ENCODE measurements at places on chromosomes 5 and 9. TPM values are rescaled to one million over a fixed set of nuclear protein-coding genes. Genes with fewer than 3 reads are reported as not detected.

The RANBP17 gene
- total RNA-seq, result 11.2 TPM

The SLC34A1 gene
- total RNA-seq, result not detected

The COL23A1 gene
- total RNA-seq, result not detected

The CDH10 gene
- under 0.01 TPM for total RNA-seq

The PCDHGC3 gene
- total RNA-seq, result 83.4 TPM

The HK3 gene
- not detected for total RNA-seq

The GABRA1 gene
- under 0.01 TPM for total RNA-seq

The MGAT1 gene
- 67.6 TPM for total RNA-seq

The HRCT1 gene
- total RNA-seq, result 2.2 TPM

The PCDHA5 gene
- total RNA-seq, result 0.06 TPM

The WNT8A gene
- total RNA-seq, result not detected

The HAND1 gene
- not detected for total RNA-seq

The CAVIN4 gene
- 1.2 TPM for total RNA-seq

The DAP gene
- total RNA-seq, result 78.0 TPM

The PROP1 gene
- not detected for total RNA-seq

The SOWAHA gene
- total RNA-seq, result not detected

The NAIF1 gene
- 9.8 TPM for total RNA-seq

The PCDHGA6 gene
- 5.3 TPM for total RNA-seq

The PCDHGA9 gene
- total RNA-seq, result 5.7 TPM

The ADAMTSL2 gene
- 0.79 TPM for total RNA-seq

The BRD3OS gene
- total RNA-seq, result 17.6 TPM

The AQP7 gene
- 1.8 TPM for total RNA-seq

The PCDHGA3 gene
- total RNA-seq, result 2.9 TPM

The VLDLR gene
- total RNA-seq, result 3.0 TPM

The ARL14EPL gene
- not detected for total RNA-seq

The TMEM252 gene
- total RNA-seq, result not detected

The RORB gene
- 11.6 TPM for total RNA-seq

The ADAMTS6 gene
- 23.5 TPM for total RNA-seq

The NADK2 gene
- total RNA-seq, result 20.1 TPM

The NR4A3 gene
- 2.4 TPM for total RNA-seq

The PCSK1 gene
- total RNA-seq, result 0.81 TPM

The IGFBPL1 gene
- not detected for total RNA-seq

The ZBTB5 gene
- 7.0 TPM for total RNA-seq

Data from aortic smooth muscle cell (primary cell).